ENCODE measurements at places on chromosomes 3 and 15. TPM values are rescaled to one million over a fixed set of nuclear protein-coding genes. Genes with fewer than 3 reads are reported as not detected.

ALDH1L1 gene
- 1.6 TPM for total RNA-seq

LRRC31 gene
- total RNA-seq: under 0.01 TPM

RHOV gene
- total RNA-seq: 9.4 TPM

EAF2 gene
- 5.3 TPM for total RNA-seq

SIDT1 gene
- total RNA-seq: 8.2 TPM

TP63 gene
- total RNA-seq: 0.41 TPM

TBC1D5 gene
- total RNA-seq: 77.5 TPM

GOLGA6A gene
- under 0.01 TPM for total RNA-seq

RTF1 gene
- 56.3 TPM for total RNA-seq

ZDHHC19 gene
- not detected for total RNA-seq

CLDN1 gene
- total RNA-seq: 4.1 TPM

HEXA gene
- 30.6 TPM for total RNA-seq

GALNT15 gene
- 2.0 TPM for total RNA-seq

GABRB3 gene
- total RNA-seq: 114 TPM

ZNF502 gene
- total RNA-seq: 14.3 TPM

CACNA1D gene
- 21.6 TPM for total RNA-seq

MYZAP gene
- 1.6 TPM for total RNA-seq

PIGZ gene
- total RNA-seq: 2.9 TPM

GNB5 gene
- 34.2 TPM for total RNA-seq

ANKRD63 gene
- 2.0 TPM for total RNA-seq

CORO2B gene
- total RNA-seq: 19.2 TPM

CHAC1 gene
- total RNA-seq: 2.9 TPM

SLC24A5 gene
- 0.41 TPM for total RNA-seq

LRRC2 gene
- total RNA-seq: 2.4 TPM

PLA2G4F gene
- total RNA-seq: not detected

WDR93 gene
- 0.41 TPM for total RNA-seq

SCAMP5 gene
- 42.8 TPM for total RNA-seq

RFTN1 gene
- total RNA-seq: 11.0 TPM

MFAP1 gene
- total RNA-seq: 27.3 TPM

KIF7 gene
- total RNA-seq: 4.9 TPM

GOLGA6L1 gene
- not detected for total RNA-seq

PROS1 gene
- 12.2 TPM for total RNA-seq

TRIM71 gene
- total RNA-seq: 2.9 TPM

DPH6 gene
- 9.0 TPM for total RNA-seq

CCDC39 gene
- 0.82 TPM for total RNA-seq

MORC1 gene
- total RNA-seq: under 0.01 TPM

CCR3 gene
- not detected for total RNA-seq

ACTRT3 gene
- 3.3 TPM for total RNA-seq

CCR9 gene
- total RNA-seq: 0.41 TPM

PLSCR2 gene
- total RNA-seq: not detected

TNFSF10 gene
- 2.9 TPM for total RNA-seq

DNAH12 gene
- 0.82 TPM for total RNA-seq

VGLL4 gene
- total RNA-seq: 83.2 TPM

ECE2 gene
- 3.7 TPM for total RNA-seq

GATM gene
- 91.3 TPM for total RNA-seq

STRIT1 gene
- 0.82 TPM for total RNA-seq

ZNF80 gene
- total RNA-seq: not detected

ARL14 gene
- total RNA-seq: not detected

P4HTM gene
- total RNA-seq: 53.8 TPM

Measured in frontal cortex (tissue), 4 donors.